Kasumi-1 (cell line): ENCODE measurements at places on chromosomes 6 and 20.

- no peak for DNase-seq
Observed at GRCh38 chr20:50409495-50409894, 100.7 kb upstream of the PTPN1 start.

DNA sequence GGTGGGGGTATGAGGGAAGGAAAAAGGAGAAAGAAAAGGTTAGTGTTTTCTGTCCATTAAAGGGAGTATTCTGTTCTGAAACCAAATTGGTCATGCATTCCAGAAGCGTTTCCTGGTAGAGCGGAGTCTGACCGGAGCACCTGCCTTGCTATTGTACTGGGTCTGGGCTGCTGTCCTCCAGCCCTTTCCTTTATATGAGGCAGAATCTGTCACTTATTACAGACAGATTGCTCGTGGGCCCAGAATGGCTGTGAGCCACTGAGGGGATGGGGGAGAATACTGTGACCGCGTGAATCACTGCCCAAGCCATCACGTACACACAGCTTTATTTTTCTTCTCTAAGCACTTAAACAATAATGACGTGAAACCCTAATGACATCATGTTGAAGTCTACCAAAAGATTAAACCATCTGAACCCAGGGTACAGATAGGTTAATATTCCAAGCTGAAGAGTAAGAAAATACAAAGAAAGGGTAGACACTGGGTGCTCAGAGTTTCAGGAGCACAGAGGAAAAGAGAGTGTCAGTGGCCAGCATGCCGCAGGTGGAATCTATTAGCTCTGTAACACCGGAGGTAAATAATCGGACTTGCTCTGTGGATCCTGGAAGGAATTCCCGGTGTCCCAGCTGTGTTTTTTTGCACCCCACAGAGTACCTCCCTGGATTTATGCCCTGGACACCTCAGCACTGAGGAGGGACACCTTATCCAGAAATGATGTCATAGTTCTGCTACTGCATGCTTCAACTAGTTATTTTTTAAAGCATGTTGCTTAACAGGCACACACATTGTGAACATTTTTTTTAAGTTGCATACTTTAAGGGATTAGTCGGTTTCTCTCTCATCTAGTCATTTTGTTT is 573.3 kb downstream of the PKHD1 start:
- no peak for DNase-seq

DNA sequence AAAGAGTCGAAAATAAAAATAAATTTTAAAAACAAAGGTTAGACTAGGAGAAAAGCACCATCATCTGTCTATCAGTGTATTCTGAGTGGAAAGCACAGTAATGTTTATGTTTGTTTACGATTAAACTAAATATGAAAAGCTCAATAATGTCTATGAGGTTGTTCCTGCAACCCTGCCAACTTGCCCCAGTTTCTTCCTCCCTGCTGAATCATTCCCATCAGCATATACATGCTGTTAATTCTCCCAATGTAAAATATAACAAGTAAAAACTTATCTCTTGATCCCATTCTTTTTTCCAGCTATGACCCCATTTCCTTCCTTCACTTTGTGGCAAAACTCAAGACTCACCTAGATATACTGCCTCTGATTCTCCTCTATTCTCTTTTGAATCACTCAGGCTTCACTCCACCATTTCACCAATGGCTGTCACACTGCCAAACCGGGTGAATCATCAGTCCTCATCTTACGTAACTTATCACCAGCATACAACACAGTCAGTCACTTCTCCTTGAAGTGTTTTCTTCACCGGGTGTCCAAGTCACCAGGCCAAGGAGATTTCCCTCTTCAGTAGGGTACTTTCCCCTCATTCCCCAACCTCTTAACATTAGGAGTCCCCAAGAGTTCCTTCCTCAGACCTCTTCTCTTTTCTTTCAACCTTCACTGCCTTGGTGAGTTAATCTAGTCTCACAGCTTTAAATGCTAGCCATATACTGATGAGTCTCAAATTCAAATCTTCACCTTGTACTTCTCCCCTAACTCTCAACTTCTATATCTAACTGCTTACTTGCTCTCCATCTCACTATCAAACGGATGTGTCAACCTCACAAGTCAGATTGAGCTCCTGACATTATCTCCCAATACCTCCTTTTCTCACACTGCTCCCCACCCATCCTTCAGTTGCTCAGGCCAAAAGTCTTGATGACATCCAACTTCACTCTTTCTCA is 6.2 kb downstream of the TMEM242 start:
- DNase-seq = no peak

- DNase-seq = no peak
Observed at GRCh38 chr6:137765059-137765458, 102.0 kb upstream of the TNFAIP3 start.

- DNase-seq = no peak
Observed at GRCh38 chr20:13342469-13343242, 121.6 kb downstream of the ISM1 start.

GRCh38 chr6:107536180-107536961 is 46.5 kb downstream of the SOBP start:
- no peak for DNase-seq

DNA sequence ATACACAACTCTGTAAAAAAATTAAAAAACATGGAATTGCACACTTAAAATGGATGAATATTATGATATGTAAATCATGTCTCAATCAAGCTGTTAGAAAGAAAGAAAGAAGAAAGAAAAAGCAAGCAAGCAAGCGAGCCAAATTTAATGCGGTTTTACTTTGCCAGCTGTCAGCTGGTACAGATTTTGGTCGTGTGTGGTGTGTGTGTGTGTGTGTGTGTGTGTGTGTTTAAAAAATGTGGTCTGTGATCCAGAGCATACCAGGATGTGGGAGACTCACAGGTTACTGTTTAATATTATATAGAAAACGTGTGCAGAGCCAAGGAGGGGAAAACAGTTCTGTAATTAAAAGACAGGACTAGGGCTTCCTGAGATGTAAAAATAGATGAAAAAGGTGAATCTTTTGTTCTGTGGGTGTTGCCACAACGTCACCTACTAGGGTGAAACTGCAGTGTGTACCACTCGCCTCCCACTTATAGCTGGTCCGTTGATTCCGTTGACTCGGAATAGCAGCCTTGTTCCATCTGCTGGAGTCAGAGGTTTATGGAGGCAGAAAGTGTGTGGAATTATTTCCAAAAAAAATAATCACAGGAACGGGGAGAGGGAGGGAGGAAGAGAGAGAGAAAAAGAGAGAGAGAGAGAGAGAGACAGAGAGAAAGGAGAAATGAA is 197.7 kb downstream of the BCAS1 start:
- no peak for DNase-seq

DNA sequence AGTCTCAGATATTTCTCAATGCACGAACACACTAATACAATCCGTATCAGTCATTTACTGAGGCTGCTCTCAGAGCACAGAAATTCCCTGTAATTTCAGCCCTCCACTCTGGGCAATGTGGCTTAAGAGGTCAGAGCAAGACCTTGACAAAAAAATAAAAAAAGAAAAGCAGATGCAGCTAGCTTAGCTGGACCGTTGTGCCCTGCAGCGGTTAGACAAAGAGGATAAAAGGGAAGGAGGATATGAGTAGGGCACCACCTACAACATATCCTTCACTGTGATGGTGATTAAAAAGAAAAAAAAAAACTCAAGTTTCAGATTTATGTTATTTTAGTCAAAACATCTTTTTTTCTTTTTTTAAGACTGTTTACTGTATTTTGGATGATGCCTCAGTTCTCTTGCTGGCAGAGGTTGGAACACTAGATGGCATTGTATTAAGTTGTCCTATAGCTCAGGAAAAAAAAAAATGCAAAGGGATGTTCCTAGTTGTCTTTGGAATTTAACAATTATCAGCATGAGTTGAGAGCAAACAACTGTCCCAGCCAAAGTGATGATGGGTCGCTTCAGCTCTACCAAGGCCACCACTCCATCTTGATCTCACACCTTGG is 59.9 kb downstream of the ANKEF1 start:
- DNase-seq = no peak
